ENCODE measurements at places on chromosomes 1 and 21.
A peak's percentile ranks its signal among the peaks of the same experiment; 100 is the strongest.

DNA sequence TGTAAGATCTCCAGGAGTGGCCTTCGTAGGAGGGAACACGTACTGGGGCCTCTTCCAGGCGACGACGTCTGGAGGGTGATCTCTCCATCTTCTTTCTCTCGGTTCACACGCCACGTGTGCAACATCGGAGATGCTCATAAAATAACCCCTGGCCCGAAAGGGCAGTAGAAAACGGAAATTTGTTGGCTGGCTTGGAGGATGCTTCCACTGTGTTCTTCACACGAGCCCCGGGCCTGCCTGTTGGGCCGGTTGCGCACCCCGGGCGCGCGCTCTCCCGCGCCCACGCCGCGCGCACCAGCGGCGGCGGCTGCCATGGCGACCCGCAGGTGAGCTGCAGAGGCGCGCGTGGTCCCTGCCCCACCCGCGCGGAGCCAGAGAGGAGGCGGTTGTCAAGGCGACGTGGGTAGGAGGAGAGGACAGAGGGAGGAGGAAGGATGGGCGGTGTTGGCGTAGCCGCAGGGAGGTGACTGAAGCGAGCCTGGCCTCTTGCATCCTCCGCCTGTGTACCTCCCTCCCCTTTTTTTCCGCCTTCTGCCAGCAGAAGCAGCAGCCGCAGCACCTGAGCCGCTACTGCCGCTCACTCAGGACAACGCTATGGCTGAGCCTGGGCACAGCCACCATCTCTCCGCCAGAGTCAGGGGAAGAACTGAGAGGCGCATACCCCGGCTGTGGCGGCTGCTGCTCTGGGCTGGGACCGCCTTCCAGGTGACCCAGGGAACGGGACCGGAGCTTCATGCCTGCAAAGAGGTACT is at the start of gene ELAPOR1:
Gene ELAPOR1 (plus strand): TSS at position 526 of the 752 bp plus-strand sequence. CDS start 69 bp downstream, at position 595.
- no peak for DNase-seq

DNA sequence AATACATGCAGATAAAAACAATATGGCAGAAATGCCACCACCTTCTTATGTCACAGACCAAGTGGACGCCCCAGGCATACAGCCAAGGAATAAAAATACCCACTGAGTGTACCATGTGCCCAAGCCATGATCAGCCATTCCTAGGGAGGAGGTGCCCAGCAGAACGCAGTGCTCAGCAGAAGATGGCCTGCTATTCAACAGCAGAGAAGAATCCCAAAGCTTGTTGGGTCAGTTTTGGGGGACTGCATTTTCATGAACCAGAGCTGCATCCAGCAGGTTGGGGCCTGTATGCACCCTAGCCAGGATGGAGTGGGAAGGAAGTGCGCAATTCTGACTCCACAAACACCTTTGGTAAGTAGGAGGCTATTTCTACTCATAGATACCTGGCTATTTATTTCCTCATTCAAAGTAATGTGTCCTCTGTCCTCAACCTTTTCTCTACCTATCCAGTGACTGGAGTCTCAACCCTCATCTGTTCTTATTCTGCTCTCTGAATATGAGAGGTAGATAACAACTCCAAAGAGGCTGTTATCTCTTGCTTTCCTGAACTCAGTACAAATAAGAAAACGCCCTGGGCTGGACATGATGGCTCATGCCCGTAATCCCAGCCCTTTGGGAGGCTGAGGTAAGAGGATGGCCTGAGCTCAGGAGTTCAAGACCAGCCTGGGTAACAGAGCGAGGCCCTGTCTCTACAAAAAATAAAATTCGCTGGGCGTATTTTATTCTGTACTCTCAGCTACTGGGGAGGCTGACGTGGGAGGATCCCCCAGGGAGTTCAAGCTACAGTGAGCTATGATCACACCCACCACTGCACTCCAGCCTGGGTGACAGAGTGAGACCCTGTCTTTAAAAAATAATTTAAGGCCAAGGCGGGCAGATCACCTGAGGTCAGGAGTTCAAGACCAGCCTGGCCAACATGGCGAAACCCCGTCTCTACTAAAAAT is 2.5 kb upstream of the PLEKHM2 start:
- no peak for DNase-seq

- DNase-seq = no peak
Observed at GRCh38 chr1:160836561-160836960, 26.1 kb downstream of the CD244 start.

DNA sequence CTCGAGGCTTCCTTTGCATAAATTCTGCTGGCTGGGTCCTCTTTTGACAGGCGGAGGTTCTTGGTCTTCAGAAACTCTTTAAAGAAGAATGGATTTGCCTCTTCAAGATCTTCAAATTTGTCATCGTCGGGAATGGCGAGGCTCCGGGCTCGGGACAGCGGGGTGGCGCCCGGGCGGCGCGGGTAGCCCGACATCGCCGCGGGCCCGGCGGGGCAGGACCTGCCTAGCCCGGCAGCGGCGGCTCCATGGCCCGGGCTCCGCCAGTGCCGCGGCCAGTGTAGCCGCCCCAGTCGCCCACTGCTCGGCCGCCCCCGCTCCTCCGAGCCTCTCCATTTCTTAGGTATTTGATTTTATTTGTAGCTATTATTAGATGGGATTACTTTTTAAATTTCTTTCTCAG is 22.1 kb upstream of the TNN start:
- no peak for DNase-seq

GRCh38 chr21:41374177-41374712 is 12.4 kb downstream of the MX2 start:
- no peak for DNase-seq

DNA sequence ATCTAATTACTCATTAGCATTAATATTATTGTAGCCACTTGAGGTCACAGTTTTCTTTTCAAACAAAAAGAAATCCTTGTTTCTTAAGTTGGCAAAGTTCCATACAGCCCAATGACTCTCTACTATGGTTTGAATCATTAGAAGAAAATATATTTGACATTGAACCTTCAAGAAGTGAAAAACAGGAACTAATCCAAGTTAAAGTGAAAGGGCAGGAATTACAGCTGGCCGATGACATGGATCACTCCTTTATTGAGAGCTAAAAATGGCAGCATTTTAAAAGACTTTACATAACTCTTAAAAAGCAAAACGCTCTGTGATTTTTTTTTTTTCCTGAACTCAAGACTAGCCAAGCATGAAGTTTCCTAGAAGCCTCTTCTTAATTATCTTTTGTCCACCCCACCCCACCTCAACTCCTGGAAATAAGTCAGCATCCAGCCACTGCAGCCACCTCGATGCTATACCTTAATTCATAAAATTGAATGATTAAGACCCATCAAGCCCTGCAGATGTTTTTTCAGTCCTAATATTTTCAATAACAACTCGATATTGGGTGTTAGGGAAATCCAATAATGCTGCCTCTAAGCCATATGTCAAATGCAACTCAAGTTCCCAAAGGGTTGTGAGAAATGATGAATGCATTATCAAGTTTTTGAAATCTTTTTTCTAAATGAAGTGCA is 323.1 kb downstream of the HHIPL2 start:
- no peak for DNase-seq

GRCh38 chr1:211323156-211324063 is 3.2 kb upstream of the TRAF5 start:
- DNase-seq = no peak

DNA sequence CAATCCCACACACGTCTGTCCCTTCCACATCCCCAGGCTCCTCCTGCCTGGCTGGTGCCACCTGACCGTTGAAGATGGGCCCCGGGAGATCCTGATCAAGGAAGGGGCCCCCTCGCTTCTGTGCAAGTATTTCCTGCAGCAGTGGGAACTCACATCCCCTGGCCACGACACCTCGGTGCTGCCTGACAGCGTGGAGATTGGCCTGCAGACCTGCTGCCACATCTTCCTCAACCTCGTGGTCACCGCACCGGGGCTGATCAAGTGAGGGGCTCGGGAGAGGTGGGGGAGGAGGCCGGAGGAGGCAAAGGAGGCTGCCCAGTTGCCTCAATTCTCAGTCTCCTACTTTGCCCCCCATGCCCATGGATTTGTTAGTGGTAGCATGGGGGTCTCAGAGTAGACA is 5.6 kb downstream of the NCDN start:
- no peak for DNase-seq

DNA sequence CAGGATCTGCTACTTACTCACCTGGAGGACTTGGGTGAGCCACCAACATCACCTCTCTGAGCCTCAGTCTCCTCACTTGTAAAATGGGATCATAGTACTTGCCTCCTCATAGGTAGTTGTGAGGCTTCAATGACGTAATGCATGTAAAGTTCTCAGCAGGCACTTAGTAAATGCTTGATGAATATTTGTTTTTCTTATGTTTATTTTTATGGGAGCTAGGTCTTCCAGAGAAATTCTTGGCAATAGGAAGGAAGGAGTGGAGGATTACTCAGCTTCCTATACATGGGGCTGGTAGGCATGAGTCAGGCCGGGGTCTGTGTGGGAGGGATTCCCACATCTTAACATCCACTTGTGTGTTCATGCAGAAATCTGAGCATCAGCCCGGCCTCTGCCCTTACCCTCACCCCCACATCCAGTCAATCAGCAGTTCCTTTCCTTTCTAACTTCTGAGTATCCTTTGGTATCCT is 95.4 kb upstream of the USP24 start:
- no peak for DNase-seq

DNA sequence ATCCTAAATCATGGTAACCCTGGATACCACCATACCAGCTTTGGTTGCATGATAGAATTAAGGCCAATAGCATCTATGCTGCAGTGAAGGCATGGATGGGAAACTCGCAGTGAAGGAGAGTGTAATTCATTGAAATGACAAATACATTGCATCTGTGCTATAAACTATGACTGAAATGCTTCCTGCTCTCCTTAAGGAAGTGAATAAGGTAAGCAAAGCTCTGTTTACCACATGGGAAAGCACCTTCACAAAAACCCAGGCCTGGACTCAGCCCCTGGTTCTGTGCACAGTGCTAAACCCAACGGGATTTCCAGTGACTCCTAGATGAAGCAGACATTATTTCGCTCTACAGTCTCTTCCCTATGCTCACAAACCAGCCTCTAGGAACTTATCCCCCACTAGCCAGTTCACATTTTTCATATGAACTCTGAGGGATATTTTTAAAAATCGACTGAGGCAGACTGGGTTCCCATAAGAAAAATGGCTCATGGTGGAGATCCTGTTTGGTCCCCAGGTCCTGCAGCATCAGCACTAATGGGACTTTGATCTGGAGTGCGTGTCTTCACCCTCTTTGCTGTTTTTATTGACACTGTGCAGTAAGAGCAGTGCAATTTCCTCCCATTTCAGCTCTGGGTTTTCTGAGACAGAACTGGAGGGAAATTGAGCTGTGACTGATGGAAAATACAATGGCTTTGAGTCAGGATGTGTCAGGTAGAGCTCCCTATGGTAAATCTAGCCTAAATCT is 362.7 kb downstream of the SIPA1L2 start:
- DNase-seq = no peak

DNA sequence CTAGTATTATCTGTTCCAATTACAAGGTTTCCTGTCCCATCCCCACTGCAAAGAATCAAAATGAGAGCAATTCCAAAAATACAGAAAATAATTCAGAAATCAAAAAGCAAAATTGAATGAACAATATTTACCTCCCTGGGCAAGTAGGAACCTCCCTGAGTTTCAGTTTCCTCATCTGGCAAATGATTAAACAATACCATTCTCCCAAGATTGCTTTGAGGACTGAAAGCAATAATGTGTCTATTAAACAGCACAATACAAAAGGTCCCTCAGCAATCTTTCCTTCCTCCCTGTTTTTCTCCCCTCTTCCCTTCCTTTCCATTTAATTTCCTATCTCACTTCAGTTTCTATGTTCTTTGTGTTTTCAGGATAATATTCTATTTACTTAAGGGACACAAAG is 171.0 kb downstream of the ZC3H11B start:
- DNase-seq = no peak

DNA sequence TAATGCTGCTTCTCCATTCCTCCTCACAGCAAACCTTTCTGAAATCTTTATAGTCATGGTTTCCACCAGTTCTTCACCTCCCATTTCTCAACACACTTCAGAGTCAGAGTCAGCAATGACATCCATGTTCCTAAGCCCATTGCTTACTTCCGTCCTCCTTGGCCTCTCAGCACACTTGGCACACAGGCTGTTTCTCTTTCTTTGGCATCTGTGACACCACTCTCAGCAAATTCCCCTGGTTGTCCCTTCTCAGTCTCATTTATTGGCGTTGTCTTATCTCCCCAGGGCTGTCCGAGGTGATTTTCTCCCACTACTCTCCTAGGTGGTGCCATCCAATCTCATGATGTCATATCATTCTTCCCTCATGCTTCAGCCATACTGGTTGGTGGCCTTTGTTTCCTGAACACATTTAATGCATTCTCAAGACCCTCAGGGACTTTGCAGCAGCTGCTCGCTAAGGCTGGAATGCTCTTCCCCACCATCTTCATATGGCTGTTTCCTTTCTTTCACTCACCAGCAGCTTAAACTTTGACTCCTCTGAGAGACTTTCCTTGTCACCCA is 3.3 kb upstream of the LGALS8 start:
- DNase-seq = no peak

GRCh38 chr1:92037400-92037799 is 7.6 kb downstream of the EPHX4 start:
- no peak for DNase-seq

GRCh38 chr21:42350927-42351426 is at the start of gene TFF2:
Gene TFF2, minus strand, starts transcription at chr21:42350994. Its CDS starts 37 bp downstream, at chr21:42350957.
- DNase-seq = no peak

DNA sequence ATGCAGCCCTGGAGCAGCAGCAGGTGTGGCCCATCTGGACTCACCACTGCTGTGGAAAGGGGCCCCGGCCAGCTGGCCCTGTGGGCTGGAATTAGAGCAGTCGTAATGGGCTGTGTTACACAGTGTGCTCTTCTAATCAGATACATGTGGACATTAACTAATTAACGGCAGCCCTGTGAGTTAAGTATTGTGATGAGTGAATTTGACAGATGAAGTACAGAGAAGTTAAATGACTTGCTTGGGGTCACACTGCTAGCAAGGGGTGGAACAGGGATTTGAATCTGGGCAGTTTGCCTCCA is 58.6 kb downstream of the MDM4 start:
- DNase-seq = no peak

- DNase-seq = peak; percentile 43
Observed at GRCh38 chr1:13828454-13829151, 128.6 kb downstream of the PRDM2 start.

DNA sequence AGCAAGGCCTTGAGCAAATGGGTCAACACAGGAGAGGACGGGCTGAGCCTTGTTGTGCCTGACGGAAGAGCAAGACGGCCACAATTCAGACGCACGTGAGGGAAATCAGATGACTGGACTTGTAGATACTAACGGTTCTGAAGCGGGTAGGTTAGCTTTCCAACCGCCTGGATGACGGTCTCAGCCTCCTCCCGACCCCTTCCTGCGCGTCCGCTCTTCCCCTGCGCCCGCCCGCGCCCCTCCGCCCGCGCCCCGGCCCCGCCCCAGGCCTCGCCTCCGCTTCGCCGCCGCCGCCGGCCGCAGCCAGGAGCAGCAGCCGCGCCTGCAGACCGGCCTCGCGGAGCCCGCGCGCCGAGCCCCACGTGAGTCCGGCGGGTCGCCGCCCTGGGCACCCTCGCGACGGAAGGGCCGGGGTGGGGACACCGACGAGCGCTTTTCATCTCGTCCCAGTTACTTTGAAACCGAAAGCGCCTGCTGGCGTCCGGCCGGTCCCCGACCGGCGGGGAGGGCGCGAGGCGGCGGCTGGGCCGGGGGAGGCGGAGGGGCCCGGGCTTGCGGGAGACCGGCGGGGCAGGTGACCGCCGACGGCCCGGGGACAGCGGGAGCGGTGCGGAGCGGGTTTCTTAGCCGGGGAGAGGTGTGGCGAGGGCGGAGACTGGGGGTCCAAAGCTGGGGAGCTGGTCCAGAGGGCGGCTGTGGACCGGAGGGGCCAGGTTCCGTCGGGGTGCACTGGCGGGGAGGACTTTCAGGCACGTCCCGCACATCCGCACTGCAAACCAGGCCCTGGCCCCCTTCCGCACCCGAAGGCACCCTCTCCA is at the start of gene TRAF5:
Gene TRAF5 (plus strand): TSS at position 306 of the 818 bp plus-strand sequence. CDS start 26,407 bp downstream, outside the sequence.
- no peak for DNase-seq

GRCh38 chr1:155061381-155062150 is 2.0 kb upstream of the EFNA4 start:
- DNase-seq = peak; percentile 73

Measured in HCT116 (cell line).